ENCODE measurements at places on chromosomes 1 and 21.

DNA sequence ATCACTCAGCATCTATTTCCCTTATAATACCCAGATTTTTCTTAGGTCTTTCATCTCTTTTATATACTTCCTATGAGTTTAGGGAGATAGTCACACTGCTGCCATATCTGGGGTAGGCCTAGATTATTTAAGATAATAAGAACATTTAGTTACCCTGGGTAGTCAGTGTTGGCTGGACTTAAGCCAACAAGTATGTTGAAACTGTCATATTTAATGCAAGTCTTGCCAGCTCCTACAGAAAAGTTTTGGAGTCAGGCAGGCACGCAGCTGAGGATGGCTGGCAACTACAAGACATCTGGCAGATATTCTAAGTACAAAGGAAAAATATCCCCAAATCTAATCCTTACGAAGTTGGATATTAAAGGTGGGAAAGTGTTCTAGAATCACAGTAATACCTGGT lies 19.2 kb upstream of the DEPDC1 start:
- no peak for DNase-seq

GRCh38 chr1:180029524-180030135 lies 75.0 kb downstream of the CEP350 start:
- DNase-seq: no peak

GRCh38 chr1:232988572-232989040 lies 38.2 kb downstream of the NTPCR start:
- no peak for DNase-seq

DNA sequence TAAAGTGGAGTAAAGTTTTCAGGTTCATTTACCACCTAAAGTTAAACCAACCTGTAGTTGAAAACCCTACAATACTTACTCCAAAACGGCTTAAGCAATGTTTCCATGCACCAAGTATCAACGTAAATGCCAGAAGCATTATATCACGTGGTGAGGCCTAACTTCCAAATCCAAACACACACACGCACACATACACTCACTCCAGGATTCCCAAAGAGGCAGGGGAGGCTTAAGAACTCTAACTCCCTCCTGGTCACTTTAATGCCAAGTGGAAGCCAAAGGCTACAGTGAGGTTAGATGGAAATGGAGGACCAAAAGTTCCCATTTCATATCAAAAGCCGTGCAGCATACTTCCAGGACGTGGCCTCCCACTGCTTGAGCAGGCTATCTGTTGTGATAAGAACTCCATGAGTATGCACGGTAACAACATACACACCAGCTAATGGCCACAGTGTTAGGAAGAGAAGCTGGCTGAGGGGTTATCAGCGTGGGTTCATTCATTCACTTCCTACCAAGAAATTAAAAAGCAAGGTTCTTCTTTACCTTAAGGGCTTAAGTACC lies 224.1 kb downstream of the SLC45A1 start:
- no peak for DNase-seq

DNA sequence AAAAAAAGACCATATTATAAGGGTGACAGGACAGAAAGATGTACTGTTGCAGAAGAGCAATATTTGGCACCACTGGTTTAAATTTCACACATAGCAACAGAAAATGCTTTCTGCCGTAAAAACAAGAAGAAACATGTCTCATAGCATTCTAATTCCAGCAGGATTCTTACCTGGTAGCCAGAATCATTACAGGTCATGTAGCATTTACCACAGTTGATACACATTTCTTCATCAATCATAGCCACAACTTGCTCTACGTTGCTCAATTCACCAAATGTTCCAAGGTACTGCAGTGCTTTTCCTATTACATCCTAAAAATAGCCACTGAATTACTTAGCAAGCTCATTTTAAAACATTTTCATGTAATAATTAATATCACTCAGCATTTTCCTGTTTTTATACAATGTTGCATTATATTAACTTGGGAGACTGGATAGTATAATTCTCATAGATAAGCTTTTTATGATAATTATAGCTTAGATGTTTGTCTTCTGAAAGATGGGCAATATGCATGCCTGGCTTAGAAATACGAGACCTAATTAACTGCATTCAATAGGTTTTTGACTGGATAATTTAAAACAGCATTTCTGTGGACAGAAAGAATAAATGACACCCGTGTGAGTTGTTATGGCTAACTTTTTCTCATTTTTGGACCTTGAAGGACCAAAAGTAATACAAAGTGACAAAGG lies 360.7 kb downstream of the PTBP2 start:
- DNase-seq: no peak

GRCh38 chr1:226248091-226248490 lies 24.6 kb downstream of the MIXL1 start:
- DNase-seq: no peak

GRCh38 chr21:28396421-28396820 lies 596.3 kb downstream of the LTN1 start:
- DNase-seq: no peak

DNA sequence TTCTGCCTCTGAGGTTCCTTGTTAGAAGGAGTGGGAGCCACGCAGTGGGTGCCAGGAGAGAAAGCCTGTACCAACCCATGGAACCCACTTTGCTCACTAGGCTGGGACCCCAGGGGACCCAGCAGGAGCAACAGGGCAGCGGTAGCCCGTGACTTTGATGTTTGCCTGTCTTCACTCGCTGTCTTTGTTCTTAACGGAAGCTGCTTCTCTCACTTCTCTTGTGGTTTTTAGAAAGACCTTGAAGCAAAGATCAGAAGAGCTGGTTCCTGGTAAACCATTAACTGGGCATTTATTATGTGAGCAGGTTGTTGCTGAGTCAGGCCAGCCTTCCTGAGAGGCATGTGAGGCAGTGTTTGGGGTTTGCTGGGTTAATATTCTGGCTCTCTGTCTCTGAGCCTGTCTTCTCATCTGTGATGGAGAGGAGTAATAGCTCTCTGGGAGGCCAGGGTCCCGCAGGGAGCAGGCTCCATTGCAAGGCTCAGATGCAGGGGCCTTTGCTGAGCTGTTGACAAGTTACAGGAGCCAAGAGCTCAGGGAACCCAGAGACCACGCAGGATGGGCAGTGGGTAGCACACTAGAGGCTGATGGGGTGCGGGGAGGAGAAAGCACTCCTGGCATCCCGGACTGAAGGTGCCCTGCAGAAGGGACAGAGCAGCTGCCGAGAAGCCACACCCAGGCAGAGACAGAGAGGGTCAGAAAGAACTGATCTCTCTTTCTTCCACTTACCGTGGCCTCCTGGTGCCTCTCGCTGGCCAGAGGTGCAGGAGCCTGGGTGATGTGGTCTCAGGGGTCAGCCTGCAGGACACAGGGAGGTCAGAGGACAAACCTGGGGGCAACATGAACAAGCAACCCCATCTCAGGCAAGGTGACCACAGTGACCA lies 367.5 kb upstream of the C1orf174 start:
- DNase-seq: no peak

Measured in DMS153 (cell line).